ENCODE measurements at places on chromosomes 3 and 15.

DNA sequence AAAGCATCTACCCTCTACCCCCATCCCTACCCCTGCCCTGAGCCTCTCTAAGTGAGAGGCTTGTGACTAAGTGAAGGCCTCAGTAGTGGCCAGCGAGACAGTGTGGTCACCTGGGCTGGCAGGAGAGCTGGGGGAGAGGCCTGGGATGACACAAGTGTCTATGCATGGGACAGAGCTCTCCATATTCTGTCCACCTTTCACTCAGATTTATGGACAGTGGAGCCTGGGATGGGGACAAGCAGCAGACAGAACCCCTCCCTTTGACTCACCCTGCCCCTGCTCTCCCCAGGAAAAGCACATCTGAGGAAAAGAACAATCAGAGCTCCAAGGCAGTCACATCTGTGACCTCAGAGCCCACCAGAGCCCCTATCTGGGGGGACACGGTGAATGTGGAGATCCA lies 26.0 kb downstream of the CCDC33 start:
- DNase-seq = no peak

DNA sequence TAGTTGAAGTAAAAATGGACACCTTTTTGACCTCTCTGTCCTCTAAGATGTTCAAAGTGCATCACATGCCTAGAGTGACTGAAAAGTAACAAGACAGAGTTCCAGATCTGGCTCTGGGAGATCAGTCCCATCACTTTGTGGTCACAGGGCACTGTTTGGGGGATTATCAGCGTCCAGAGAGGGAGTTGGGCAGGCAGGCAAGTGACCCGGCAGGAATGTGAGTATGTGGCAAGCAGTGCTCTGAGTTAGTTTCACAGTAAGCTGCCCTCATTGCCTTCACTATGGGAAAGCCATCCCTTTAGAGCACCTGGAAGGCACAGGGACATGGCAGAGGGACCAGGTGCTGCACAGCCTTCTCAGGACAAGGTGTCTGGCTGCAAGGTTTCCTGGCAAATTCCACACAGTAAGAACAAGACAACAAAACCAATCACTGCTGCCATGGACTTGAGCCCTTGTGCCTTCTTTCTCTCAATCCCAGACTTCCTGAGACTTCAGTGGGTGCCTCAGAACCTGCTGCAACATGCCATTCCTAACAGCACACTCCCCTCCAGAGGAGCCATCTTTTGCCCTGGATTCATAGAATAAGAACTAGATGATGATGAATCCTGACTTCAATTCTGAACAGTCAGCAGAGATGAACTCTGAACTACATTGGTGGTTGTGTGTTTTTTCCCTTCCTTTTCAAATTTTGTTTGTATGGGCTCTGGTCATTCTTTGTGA lies 55.2 kb downstream of the TIPARP start:
- no peak for DNase-seq

GRCh38 chr3:78079514-78079913 lies 1039.6 kb downstream of the ROBO2 start:
- DNase-seq = no peak

- DNase-seq = no peak
Observed at GRCh38 chr3:134249296-134249841, 1.3 kb downstream of the RYK start.

DNA sequence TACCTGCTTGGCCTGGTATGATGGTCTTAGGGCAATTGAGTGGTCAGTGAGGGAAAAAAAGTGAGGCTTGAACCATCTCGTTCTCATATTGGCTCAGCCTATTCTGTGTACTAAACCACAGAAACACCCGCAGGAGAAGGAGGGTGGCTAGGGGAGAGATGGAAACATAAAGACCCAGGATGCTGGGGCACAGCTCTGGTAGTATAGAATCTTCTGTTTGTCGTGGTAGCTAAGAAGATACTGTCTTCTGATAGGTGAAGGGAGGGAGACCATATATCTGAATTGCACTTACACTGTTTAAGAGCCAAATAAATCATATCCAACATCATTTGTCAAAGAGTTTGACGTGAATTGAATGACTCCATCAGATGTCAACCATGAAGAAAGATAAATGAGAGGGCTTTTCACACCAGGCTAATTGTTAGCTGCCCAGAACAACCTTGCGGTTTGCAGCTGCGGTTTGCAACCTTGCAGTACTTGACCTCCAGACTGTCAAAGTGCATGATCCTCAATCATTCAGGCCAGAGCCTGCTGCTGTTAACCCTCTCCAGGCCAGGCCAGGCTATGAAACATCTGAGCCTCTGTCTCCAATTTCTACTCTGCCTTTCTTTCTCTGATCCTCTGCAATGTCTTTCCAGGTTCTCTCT lies 40.9 kb upstream of the PIK3R4 start:
- no peak for DNase-seq

- DNase-seq = peak; percentile 7
Observed at GRCh38 chr15:66773129-66773873, 71.3 kb downstream of the SMAD6 start.

DNA sequence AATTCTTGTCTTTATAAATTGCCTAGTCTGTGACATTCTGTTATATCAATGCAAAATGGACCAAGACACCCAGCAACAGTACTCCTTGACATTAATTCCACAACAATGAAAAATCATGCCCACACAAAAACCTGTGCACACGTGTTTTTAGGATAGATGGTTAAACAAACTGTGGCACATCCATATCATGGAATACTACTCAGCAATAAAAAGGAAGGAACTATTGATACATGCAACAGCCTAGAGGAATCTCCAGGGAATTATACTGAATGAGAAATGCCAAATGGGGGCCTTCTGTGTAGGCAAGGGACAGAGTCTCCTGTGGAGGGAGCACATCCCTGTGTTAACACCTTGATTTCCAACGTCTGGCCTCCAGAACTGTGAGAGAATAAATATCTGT lies 388.5 kb downstream of the MAGI1 start:
- no peak for DNase-seq

DNA sequence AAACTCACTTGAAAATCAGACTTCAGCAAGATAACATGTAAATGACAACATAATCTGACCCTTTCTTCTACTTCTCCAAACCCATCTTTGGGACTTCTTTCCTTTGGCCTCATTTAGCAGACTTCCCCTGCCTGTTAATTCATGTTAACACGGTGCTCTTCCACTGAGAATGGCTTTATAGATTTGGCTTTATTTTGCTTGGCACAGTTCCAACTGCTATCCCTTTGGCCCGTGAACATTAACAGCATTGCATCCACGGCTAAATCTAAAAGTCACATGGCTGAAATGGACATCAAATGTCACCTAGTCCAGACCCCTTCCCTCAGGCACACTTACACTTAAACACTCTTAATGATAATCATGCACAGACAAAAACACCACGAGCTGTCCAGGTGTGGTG lies 3.8 kb downstream of the ZMAT3 start:
- no peak for DNase-seq

- DNase-seq = no peak
Observed at GRCh38 chr3:15647611-15648167, 46.1 kb downstream of the BTD start.

DNA sequence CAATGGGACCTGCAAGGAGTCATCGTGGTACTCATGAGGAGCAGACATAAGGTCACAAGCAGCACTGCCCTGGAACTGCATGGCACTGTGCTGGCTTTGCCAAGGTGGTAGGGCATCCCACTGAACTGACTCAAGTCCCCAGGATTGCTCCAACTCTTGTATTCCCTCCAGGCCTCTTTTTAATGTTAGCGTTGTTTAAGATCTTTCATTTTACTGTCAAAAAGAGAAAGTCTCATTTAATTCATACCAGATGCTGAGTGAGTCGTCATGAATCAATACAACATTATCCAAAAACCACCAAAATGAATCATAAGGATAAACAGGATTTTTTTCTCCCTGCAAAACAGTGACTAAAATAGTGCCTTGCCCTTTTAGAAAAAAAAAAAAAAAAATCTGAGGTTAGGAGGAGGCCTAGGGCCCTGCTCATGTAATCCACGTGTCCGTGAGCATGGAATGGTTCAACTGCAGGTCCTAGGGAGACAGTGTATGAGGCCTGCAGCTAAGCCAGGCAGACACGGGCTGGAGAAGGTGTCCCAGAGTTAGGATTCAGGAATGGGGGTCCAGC lies 36.7 kb upstream of the BLM start:
- DNase-seq = no peak

GRCh38 chr3:56593455-56594158 lies 36.6 kb downstream of the CCDC66 start:
- DNase-seq = no peak

DNA sequence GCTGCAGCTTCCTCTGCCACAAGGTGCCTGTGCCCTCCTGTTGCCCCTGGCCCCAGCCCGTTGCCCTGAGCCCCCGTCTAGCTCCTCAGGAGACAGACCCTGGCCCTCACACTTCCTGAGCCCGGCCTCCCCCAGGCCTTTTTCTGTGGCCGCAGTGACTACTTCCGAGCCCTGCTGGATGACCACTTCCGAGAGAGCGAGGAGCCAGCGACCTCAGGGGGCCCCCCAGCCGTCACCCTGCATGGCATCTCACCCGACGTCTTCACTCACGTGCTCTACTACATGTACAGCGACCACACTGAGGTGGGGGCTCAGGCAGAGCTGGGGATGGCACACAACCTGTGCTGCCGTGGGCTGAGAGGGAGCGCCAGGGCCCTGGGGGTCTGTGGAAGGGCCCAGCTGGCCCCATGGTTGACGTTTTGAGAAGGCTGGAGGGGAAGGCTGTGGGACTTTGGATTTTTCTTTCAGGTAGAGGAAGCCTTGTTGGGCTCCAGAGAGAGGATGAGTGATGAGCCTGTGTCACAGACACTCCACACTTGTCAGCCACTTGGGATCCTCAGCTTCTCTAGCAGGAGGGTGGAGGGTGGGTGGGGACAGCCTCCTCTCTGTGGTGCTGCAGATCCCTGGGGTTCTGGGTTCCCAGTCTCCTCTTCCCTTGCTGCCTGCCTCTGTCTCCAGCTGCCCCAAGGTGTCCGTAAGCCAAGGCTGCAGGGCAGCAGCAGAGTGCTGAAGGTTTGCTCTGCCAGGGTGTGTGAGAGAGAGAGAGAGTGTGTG lies 5.0 kb downstream of the ABTB1 start:
- no peak for DNase-seq

DNA sequence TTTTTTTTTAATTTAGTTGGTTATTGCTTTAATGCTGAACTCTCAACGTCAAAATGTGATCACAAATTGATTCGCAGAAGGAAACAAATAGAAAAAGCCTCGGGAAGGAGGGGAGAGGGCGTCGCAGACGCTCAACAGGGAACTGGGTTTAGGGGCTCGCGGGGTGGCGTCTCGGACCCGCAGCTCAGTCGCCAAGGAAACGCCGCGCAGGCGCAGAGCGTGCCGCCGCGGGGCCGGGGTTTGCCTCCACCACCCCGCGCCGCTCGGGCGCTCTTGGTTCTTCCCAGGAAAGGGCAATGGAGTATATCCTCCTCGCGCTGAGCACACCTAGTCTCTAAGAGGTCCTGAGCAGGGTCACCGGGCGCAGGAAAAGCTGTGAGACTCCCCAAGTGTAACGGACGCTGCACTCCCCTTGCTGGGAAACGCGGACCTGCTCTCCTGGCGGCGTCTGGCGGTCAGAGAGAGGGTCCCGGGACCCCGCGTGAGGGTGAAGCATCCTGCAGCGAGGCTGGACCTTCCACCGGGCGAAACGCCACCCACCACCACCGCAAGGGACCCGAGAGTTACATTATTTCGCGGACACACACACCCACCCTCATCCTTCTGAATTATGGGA lies 753 bp downstream of the PLCH1 start:
- no peak for DNase-seq

DNA sequence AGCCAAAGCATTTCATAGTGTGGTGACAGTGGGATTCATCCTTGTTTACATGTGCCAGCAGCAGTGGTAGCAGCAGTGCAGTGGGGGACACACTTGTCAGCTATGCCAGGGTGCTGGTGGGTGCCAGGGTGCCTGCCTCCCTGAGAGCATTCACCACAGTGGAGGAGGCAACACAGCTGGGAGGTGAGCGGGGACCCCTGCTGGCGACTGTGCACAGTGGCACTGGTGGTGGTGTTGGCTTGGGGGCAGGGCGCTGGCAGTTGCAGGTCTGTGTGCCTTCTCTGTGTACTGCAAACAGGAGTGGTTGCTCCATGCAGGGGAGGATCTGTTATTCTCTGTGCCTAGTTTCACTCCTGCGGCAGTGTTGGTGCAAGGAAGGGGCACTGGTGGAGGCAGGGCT lies 41.2 kb downstream of the CEP63 start:
- DNase-seq = no peak

DNA sequence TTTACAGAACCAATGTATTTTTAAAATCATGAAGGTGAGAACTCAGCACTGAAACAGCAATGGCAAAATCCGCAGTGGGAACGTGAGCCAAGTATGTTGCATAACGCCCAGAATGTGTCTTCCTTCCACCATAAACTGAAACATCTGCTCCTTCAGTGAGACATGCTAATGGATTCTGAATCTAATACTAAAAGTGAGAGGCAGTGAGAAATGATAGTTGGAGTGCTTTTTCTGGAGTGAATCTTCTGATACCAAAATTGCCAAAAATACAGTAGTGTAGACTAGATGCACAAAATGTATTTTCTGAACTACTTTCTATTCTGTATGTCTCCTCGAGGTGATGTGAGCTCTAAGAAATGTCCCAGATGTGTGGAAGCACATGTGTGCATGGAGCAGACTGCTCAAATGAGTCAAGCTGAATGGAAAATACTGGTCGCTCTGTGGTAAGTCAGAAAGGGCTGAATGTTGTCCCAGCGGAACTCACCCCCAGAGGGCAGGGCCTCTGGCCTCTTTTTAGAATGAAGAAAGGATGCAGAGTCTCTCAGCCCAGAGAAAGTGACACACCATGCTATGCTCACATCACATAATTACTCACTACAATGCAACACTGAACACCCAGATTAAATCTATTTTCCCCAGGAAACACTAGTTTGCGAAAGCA lies 73.0 kb downstream of the ATP10A start:
- DNase-seq = no peak

DNA sequence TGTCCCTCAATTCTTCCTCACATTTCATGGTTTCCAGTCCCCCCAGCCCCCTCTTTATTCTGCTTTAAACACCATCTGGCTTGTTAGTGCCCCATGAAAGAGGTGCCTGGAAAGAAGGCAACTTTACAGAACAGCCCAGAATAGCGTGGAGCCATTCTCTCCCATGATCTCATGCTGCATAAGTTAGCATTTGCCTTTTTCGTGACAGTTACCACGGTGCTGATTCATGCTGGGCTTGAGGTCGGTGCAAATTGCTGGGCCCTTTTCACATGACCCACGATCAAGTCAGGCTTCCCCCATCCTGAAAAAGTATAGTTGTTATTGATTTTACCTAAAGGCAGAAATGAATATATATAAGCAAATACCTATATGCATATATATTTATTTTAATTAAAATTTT lies 29.6 kb downstream of the SQOR start:
- DNase-seq = no peak

GRCh38 chr3:107367353-107367752 lies 9.9 kb upstream of the CCDC54 start:
- peak; percentile 43 for DNase-seq

GRCh38 chr15:56744701-56745683 lies 11.7 kb upstream of the ZNF280D start:
- no peak for DNase-seq

DNA sequence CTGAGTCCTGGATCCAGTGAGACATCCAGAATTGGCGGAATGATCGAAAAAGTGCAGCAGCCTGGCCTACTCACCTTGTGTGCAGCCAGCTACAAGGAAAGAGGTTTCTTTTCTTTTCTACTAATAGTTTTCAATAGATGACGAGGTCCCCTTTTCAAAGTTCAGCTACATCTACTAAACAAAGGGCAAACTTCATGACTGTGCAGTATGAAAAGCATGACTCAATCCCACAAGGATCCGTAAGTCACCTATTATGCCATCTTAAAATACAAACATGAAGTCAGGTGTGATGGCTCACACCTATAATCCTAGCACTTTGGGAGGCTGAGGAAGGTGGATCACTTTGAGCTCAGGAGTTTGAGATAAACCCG lies 16.7 kb downstream of the MIX23 start:
- DNase-seq = no peak

GRCh38 chr15:22226034-22226790 lies 145.9 kb downstream of the OR4M2 start:
- DNase-seq = no peak
